ENCODE measurements at places on chromosomes 3 and 15.

- no peak for DNase-seq
Measured at GRCh38 chr3:12734960-12735359, 24.1 kb downstream of the TMEM40 start.

GRCh38 chr3:159941038-159942000 is 47.3 kb upstream of the IL12A start:
- no peak for DNase-seq

DNA sequence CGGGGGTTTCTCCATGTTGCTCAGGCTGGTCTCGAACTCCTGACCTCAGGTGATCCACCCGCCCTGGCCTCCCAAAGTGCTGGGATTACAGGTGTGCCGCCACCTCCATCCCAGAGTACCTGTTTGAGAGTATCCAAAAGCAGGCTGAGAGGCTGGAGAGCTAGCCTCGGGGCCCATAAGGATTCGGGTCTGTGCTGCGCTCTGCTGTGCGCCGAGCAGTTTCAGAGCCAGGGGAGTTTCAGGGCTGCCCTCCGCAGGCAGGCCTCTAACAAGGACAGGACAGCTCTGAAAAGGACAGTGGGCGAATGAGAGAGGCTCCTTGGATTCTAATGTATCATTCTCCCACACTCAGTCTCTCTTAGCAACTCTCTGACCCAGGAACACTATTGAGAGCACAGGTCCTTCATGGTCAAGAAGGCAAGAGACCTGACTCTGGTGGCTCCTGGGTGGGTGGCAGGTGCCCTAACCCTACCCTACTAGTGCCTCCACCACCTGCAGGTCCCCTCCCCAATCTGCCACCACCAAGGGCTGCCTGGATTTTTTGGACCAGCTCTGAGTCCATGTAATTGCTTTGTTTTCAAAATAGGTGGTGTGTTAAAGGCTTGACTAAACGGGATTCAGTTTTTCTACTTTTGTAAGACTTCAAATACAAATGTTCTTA is 27.8 kb downstream of the MAGEF1 start:
- DNase-seq: no peak

DNA sequence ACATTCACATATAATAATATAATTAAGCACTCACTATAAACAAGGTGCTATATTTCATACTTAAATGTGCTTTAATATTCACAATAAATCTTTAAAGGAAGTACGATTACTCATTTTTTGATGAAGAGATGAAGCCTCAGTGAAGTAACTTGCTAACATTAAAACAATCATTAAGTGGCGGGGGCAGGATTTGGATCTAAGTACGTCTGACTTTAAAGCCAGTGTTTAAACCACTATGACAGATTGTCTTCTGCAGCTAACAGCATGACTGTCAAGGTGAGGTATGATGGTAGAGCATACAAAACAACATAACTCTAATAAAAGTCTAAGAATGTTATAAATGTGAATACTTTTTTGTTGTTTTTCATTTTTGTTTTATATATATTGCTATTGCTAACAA is 862.1 kb downstream of the ROBO1 start:
- no peak for DNase-seq

- no peak for DNase-seq
Measured at GRCh38 chr3:117898722-117899522, 1135.7 kb downstream of the IGSF11 start.

DNA sequence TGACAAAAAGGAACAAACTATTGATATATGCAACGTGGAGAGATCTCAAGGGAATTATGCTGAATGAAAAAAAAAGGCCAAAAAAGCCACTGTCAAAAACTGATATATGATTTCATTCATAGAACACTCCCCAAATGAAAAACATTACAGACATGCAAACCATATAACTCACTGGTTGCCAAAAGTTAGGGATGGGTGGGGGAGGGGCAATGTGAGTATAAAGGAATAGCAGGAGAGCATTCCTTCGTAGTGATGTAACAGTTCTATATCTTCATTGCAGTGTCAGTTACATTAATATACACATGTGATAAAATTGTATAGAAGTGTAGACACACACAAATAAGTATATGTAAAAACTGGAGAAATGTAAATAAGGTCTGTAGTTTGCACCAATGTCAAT is 12.2 kb downstream of the GBE1 start:
- peak; percentile 77 for DNase-seq

DNA sequence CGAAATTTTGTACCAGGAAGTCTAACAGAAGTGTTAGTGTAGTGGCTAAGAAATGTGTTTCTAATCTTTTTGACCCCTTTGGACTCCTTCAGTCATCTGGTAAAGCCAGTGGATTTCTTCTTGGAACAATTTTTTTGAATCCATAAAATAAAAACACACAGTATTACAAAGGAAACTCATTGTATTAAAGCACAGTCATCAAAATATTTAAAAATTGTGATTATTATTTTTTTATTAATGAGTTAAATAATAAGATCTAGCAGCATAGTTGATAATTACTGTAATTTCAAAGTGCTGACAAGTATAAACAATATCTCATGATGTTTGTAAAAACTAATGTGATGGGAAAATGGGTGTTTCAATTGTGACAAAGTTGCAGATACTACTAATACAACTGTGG is 72.2 kb upstream of the LRRC3B start:
- DNase-seq: no peak

DNA sequence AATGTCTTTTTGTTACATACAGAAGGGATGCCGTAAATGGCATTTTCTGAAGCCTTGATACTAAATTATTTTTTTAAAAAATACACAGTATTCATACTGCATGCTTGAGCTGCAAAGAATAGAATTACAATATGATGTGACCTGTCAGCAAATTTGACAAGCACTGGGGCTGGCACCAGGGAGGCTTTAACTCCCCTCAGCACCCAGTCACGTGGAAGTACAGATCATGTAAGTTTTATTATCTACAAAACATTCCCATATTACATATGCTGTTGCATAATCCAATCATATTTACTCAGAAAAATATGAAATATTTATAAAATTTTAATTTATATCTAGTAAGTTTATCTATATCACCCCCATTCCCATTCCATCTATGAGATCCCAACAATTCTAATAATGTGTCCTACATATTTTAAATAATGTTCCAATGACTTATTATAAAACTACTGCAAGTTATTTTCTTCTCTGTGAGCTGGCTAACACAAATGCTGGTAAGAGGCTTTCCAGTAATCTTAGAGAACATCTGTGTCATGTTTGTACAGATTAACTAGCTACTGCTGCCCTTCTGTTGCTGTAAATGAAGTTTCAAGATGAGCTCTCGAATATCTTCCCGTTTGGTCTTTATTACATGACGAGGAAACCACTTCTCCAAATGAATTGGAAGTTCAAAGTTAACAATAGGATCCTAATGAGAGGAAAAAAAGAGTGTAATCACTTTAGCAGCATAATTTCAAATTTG is 5.2 kb upstream of the IMPG2 start:
- no peak for DNase-seq

- DNase-seq: no peak
Measured at GRCh38 chr3:38030126-38031021, 932 bp upstream of the PLCD1 start.

GRCh38 chr15:62792986-62793751 is 249.4 kb upstream of the TPM1 start:
- DNase-seq: no peak

DNA sequence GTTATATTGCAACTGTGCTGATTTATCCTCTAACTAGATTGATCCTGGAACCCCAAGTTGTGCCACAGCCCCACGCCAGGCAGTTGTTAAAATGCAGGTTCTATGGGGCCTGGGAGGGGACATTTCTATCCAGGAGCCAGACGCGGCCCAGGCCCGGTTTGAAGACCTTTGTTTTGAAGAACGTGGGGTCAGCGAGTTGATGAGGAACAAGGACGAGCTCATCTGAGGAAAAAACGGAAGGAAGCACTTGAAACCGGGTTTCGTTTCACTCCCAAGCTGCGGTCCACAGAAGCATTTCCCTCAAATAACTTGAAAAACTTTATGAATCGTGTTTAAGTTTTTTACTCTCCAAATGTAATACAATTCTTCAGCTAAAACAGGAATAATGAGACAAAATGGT is 76.4 kb downstream of the CHSY1 start:
- DNase-seq: no peak

- peak; percentile 34 for DNase-seq
Measured at GRCh38 chr3:42572278-42572677, 9.5 kb downstream of the SEC22C start.

DNA sequence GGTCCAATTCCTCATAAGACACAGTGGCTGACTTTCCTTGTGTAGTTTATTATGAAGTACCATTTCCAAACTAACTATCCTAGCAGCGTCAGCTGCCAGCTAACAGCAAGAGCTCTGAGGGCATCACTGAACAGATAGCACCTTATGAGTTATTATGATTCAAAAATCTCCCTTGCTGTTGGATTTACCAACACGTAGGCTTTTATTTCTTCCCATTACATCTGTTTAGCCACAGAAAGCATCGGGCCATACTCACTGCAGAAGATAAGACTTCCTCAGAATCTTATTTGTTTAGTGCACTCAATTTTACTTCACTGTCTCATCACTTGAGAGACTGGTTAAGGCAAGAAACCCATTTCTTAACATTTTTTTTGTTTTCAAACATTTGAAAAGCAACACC is 16.2 kb downstream of the CLDN1 start:
- peak; percentile 65 for DNase-seq

DNA sequence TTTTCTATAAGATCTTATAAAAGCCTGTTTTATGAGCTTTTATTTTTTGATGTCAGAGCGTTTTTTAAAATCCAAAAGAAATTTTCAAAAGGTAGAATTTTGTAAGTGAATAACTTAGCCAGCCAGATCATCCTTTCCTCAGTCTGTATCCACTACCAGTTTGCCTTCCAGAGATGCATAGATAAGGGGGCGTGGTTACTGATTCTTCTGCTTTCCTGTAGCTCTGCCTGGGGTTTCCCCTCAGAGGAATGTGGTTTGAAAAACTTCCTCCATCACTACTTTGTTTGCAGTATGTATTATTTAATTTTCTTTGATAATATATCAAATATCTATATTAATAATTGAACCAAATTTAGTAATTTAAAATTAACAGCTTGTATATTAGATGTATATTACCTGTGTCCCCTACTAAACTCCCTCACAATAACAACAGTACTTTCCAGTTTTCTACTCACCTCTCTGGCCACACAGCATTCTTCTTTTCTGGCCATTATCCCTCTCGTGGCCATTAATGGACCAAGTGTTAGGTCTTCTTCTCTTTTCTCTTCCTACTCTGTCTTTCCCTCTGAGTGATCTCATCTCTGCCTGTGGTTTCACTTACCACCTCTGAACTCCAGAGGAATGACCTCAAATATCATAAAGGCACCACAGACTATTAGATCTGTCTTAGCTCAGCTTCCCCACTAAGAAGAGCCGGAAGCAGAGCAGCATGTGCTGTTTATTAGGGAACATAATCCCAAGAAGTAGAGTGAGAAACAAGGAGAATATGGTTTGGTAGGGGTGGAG is 239.7 kb downstream of the UBE2E2 start:
- peak; percentile 26 for DNase-seq

DNA sequence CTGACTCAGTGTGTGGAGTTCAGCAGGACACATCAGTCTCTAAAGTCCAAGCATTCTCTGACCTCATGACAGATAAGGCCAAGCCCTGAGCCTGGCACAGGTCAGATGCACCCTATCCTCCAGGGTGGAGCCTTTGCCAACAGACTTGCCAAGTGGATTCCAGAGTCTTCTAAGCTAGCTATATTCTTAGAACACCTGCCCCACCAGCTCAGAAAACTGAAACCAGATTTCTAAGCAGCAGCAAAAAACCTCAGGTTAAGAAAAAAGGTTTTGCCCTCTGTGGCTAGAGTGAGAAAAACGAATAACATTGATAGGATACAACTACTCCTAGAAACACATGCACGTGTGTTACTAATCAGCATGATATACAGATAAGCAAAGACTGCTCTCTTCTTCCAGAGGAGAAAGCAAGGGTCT is 11.6 kb downstream of the RMDN3 start:
- DNase-seq: no peak

DNA sequence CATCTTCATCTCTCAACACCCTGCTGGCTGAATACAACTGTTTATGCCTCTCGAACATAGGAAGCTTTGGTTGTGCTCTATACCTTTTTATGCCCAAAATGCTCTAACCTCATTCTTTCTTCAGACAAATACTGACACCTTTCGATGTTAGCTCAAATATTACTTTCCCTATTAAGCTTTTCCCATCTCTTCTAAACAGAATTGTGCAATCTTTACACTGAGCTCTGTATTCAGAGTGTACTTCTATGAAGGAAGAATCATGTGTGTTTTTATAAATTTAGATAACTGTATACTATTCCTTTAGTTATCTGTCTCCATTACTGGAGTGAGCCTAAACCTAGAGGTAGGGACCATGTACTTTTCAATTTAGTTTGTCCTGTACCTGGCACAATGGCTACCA is 1.6 kb downstream of the EFHB start:
- no peak for DNase-seq

DNA sequence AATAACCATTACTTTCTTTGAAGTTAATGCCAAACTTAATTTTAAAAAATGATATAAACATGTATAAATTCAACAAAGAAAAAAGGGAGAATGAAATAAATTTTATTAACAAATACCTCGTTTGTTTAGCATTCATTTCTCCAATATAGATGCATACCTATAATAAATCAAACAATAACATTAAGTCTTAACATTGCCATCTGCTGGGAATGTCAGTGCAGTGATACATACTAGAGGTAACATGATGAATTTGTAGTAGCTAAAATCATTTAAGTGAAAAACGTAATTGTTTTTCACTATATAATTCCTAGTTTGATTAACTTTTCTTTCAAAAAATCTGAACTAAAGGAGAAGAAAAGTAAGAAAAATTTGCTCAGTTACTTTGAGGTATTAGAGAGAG is 340.2 kb upstream of the CBLB start:
- DNase-seq: no peak

DNA sequence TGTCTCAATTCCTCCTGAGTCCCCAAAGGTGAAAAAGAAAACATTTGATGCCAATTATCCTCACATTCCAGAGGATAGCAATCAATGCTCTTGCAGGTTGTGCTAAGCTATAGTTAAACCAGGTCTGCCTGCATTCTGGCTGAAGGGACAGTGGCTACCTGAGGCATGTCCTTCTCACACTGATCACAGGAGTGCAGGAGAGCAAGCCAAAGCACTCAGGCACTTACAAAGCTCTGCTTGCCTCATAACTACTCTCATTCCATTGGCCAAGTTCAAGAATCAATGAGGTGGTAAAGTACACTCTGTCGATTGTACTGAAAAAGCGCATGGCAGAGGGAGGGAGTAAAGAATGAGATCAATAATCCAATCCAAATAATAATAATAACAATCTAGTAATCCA is 342.0 kb upstream of the PPP2R3A start:
- DNase-seq: no peak

- peak; percentile 62 for DNase-seq
Measured at GRCh38 chr3:188067932-188068331, 86.0 kb upstream of the LPP start.

- DNase-seq: peak; percentile 45
Measured at GRCh38 chr3:49839193-49839809, 17.1 kb downstream of the TRAIP start.

GRCh38 chr3:23884481-23884880 is 32.3 kb downstream of the NKIRAS1 start:
- DNase-seq: no peak

- no peak for DNase-seq
Measured at GRCh38 chr3:122942239-122942638, 85.3 kb downstream of the SEMA5B start.

- DNase-seq: no peak
Measured at GRCh38 chr15:66700412-66700801, 1.6 kb upstream of the SMAD6 start.
